Activated CD4-positive, alpha-beta T cell treated with anti-CD3 and anti-CD28 coated beads for 36 hours (primary cell): ENCODE measurements at places on chromosomes 11 and 22. TPM values are rescaled to one million over a fixed set of nuclear protein-coding genes. Genes with fewer than 3 reads are reported as not detected.

DNA sequence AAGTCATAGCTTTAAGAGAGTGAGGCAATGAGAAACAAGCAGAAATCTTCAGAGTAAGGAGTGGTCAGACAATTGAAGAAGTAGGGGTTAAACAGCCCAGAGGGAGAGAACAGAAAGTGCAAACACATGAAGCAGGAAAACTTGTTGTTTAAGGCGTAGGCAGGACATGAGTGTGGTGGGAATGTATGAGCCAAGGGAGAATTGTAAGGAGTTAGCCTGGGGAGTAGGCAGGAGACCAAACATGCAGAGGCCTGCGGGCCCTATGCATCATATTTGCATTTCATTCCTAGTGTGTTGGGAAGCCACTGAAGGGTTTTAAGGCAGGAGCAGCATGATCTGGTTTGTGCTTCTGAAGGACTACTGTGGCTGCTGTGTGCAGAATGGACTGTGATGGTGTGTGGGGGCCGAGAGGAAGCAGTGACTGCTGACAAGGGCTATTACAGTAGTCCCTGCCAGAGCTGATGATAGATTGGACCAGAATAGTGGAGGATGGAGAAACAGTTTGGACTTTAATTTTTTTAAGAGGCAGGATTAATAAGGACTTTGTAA is 179.9 kb upstream of the C11orf87 start:
- no peaks in the 10 kb centered on the region for H3K27me3 ChIP-seq
- H3K4me1 ChIP-seq = no peaks in the 10 kb centered on the region
- no peak overlapping the region for H3K27ac ChIP-seq
- no peaks in the 10 kb centered on the region for H3K36me3 ChIP-seq

GRCh38 chr11:12983336-12983735 is 25.8 kb upstream of the RASSF10 start:
- no peaks in the 10 kb centered on the region for H3K4me1 ChIP-seq
- H3K36me3 ChIP-seq = no peaks in the 10 kb centered on the region
- no peak for DNase-seq

DNA sequence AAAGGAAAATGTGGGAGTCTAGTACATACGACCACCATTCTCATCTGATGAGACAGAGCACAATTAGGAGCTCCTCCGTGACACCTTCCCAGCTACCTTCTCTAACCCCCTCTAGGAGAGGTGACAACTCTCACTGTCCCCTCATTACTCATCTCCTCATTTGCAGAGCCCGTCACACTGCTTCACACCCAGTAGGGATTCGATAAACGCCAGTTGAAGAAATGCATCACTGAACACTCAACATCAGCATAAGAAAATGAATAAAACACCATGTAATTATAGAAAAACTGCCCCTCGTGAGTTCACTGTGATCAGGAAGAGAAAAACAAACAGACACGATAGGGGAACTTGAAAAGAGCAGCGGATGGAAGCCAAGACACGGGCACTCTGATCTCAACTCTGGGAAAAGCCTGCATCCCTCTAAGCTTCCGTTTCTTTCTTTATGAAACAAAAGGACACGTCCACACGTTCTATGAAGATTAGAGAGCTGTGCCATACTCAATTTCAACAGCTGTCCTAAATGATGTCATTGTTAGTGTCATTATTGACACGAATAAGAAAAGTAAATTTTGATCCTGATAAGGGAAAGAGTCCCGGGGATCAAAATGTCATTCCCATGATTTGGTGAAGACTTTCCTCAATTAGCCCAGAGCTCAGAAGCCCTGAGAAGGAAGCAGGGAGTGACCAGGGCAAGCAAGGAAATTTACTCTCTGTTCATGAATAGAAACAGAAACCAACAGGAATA is 356.9 kb downstream of the LARGE1 start:
- no peak for DNase-seq
- peaks cover 7% of the 10 kb centered on the region for H3K4me1 ChIP-seq
- no peak overlapping the region for H3K4me3 ChIP-seq

DNA sequence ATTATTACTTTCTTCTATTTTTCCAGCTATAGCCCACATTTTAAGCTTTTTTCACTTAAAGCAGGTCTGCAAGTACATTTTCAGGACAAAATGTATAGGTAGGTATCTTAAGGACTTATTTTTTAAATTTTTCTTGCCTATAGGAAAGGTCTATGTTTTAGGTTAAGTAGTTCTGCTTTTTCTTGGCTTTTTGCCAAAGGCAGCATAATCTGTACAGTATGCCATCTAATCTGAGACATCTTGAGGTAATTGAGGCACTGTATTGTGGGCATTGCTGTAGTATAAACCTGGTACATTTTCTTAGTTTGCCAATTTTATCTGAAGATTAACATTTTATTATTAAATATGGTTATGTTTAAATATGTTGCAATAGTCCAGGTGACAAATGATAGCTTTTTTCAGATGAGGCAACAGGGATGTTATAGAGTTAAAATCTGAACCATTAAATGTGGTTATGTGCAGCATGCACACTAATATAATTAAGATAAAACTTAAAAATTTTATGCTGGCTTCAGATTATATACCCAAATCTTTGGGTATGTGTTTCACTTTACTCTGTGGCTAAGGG is 42.9 kb downstream of the QSER1 start:
- H3K27me3 ChIP-seq = no peaks in the 10 kb centered on the region
- H3K27ac ChIP-seq = no peak overlapping the region
- DNase-seq = no peak
- peaks cover 78% of the 10 kb centered on the region for H3K36me3 ChIP-seq

Gene TECTA
- total RNA-seq = 0.37 TPM
